ENCODE measurements at places on chromosomes 2 and 18.

DNA sequence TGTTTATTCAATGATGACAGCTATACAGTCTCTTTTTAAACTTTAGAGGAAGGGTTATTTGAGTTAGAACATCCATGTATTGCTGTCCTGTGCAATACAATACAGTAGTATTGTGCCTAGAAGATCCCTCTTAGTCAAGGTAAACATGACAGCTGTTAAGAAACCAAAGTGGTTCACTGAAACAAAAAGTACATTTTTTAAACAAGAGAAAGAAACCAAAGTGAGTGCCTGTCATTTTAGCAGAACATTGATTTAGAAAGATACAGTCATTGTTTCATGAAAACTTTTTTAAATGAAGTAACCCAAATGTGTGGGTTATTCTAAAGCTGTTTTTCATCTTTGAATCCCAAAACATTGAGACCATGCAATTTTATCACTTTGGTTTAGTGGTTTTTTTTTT is 15.5 kb downstream of the ITPRID2 start:
- no peak for DNase-seq

DNA sequence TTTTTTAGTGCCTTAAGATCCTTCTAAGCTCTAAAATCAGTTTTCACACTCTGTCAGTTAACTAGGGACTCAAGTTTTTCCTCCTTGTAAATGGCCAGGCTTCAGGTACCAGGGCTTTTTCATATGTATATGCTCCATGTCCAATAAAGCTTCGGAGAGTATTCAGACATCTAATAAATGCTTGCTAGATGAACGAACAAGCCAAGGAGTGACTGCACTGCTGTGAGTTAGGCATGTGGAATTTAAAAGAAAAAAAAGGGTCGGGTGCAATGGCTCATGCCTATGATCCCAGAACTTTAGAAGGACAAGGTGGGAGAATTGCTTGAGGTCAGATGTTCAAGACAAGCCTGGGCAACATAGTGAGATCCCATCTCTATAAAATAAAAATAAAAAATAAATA is 81.9 kb downstream of the CDH2 start:
- DNase-seq: no peak

DNA sequence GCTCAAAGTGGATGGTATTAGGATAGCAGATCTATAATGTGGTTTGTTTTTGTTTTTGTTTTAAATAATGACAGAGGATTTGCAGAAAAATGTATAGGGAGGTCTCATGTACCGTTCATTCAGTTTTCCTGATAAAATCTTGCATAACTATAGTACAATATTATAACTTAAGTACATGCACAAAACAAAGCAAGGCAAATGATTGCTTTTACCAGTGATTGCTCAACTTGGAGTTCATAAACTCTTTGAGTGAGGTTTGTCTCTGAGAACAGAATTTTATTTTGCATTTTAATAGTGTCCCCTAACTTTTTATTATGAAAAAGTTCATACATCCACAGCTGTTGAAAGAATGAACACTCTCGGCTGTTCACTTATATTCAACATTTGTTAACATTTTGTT is 96.6 kb downstream of the MAP4K4 start:
- no peak for DNase-seq

GRCh38 chr2:158459161-158460003 is 2.6 kb downstream of the PKP4 start:
- DNase-seq: no peak

GRCh38 chr2:241179899-241180298 is 8.6 kb upstream of the ANO7 start:
- no peak for DNase-seq

DNA sequence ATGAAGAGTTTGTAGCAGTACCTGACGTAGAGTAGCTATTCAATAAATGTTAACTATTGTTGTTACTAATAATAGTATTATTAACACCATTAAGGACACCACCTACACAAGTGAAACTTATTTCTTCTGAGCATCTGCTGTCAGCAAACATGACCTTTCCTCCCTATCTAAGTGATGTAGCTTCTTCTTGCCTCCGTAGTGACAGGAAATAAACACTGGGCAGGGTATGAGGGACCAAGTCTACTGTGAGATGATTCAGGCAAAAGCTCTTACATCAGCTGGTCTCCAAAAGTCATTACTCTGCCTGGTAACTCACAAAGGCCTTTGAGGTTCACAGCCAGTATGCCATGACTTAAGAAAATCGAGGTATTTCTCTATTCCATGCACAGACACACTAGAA is 750.5 kb downstream of the CPS1 start:
- no peak for DNase-seq

DNA sequence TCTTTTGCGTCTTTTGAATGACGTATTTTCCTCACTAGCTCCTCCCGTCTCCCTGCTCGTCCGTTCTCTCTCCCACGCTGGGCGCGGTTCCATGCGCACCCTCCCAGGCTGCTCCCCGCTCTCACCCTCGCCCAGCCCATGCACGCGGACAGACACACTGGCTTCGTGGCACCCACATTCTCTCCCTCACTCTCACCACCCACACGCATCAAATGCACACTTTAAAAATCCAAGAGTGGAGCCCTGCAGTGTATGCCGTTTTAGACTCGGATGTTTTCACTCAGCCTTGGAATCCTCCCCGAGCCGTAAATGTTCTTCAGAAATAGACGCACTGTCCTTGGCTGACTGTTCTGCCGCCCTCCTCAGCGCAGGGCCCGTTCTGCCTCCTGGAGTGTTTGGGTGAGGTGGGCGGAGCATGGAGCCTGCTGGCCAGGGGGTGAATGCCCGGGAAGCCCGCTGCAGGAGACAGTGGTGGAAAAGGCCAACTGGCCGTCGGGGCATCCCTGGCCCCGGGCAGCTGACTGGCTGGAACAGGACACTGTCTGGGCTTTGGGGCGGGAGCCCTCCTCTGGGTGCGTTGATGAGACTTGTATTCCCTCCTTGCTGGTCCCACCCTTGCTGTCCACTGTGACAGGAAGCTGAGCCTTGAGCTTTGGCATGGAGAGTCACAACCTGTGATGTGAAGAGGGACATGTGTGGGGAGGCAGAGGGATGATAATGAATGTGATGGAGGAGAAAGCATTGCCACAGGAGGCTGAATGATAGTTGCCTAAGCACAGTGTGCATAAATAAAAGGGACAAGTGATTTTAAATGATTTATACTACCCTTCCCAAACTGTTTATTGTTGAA is 35.4 kb upstream of the LYPD6B start:
- DNase-seq: no peak

GRCh38 chr2:29192526-29192925 is 77.3 kb downstream of the CLIP4 start:
- DNase-seq: no peak

GRCh38 chr2:168643979-168644378 is 158.5 kb upstream of the NOSTRIN start:
- DNase-seq: no peak

- DNase-seq: no peak
Observed at GRCh38 chr2:134594399-134594798, 124.4 kb downstream of the TMEM163 start.

DNA sequence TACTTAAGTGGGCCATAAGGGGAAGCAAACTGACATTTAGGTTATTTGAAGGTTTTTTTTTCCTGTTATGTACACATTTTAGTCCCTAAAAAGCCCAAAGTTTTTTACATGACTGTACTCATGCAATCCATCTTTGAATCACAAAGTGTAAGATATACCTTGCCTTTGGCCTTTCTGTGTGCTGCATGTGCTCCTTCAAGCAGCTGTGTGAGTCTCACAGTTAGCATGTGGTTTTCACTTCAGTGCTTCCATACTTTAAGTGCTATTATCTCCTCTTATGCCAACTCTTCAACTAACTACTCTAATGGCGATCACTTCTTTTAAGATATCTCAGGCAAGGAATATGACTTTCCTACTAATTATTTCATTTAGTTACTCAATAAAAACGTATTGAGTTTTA is 597.1 kb upstream of the ACVR2A start:
- DNase-seq: no peak

DNA sequence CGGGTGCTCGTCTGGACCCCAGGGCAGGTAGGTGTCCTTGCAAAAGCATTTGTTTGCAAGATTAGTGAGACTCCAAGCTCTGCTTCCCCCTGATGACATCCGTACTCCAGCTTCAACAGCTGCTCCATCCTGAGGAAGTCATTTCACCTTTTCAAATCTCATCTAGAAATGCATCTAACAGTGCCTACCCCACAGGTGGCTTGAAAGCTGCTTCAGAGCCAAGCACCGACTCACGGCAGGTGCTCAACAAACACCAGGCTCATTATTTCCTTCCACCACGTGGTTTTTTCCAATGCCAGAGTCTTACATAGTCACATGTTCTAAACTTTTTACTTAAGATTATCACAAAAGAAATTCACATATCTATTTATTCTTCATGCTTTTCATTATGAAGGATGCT is 31.9 kb downstream of the CNGA3 start:
- DNase-seq: no peak

All from GM12892 (cell line).